ENCODE measurements at places on chromosomes 12 and 14. TPM values are rescaled to one million over a fixed set of nuclear protein-coding genes. Genes with fewer than 3 reads are reported as not detected.

Gene MYH6
- not detected for total RNA-seq

Gene ABCD2
- total RNA-seq, result 4.2 TPM

Gene YARS2
- 10.0 TPM for total RNA-seq

Gene OTX2
- total RNA-seq, result 18.8 TPM

Gene TAS2R42
- not detected for total RNA-seq

Gene PAWR
- 7.0 TPM for total RNA-seq

Gene RNU4-1
- 5,722 TPM for total RNA-seq

Gene NOXRED1
- total RNA-seq, result 0.69 TPM

Gene RNASE3
- total RNA-seq, result not detected

Gene LIMA1
- 69.4 TPM for total RNA-seq

Gene LALBA
- total RNA-seq, result not detected

Gene SYT1
- 155 TPM for total RNA-seq

Gene GZMB
- total RNA-seq, result not detected

Gene ASB2
- total RNA-seq, result 16.6 TPM

Gene KRT3
- not detected for total RNA-seq

Gene MAP3K9
- total RNA-seq, result 20.0 TPM

Gene HSPB8
- total RNA-seq, result 0.32 TPM

Gene SLC17A8
- 0.25 TPM for total RNA-seq

Gene CD69
- not detected for total RNA-seq

Gene TSPAN19
- 2.9 TPM for total RNA-seq

Gene NKX2-1
- not detected for total RNA-seq

Gene KRT80
- not detected for total RNA-seq

Gene SMCO2
- not detected for total RNA-seq

Gene DAAM1
- total RNA-seq, result 146 TPM

Gene FGF6
- not detected for total RNA-seq

Gene TCL1B
- total RNA-seq, result not detected

Gene FOXG1
- not detected for total RNA-seq

Gene CRIP1
- total RNA-seq, result 49.3 TPM

Gene CCDC175
- total RNA-seq, result not detected

Gene CIROP
- total RNA-seq, result not detected
